Inflammatory macrophage treated with lipopolysaccharide for 1 hour (primary cell): ENCODE measurements at places on chromosomes 3 and 15.

DNA sequence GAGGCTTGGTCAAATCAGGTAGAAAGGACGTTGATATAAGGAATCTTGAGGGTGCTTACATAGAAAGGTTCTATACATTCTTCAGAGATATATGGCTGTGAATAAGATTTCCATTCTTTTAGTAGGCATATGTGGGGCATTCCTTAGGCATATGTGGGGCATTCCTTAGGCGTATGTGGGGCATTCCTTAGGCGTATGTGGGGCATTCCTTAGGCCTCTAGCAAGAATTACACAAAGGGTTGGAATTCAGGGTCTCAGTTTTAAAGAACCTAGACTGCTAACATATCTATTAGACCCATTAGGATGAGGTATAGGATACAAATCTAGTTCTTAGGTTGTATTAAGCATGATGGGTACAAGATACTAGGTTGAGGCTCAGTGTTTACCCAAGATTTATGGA lies 607.8 kb downstream of the SI start:
- no peak for DNase-seq

- no peak for DNase-seq
Measured at GRCh38 chr3:127421943-127422662, 134.3 kb upstream of the PRR20G start.

DNA sequence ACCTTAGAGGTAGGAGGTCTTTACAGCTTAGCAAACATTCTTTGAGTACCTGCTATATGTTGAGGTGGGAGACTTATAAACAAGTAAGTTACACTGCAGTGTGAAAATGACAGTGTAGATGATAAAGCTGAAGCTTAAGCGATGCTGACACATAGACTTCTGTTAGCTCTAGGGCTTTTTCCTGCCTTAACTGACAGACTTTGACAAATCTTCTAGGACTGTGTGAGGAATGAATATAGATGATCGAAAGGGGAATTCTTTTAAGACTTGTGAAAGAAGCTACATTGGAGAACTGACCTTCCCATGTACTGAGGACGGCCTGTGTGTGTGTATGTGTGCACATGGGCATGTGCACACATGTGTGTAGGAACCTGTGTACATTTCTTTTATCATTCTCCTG lies 22.7 kb downstream of the BOC start:
- no peak for DNase-seq

DNA sequence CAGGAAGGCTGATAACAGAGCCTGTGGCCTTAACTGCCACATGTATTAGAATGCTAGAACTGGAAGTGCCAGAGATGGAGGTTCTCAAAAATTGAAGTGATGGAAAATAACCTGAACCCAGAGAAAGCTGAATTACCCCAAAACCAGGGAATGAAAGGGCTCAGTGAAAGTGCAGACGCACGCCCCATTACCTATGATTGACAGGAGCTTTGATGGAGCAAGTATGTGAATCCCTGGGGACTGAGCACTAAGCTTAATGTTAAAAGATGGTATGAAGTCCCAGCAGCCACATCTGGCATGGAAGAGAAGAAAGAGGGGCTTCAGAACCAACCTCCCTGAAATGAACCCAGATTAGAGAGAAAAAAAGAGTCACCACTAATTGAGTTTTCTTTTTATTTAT lies 118.4 kb upstream of the FHIT start:
- DNase-seq: no peak

GRCh38 chr3:151871639-151872468 lies 1.6 kb upstream of the SUCNR1 start:
- DNase-seq: peak; percentile 99

DNA sequence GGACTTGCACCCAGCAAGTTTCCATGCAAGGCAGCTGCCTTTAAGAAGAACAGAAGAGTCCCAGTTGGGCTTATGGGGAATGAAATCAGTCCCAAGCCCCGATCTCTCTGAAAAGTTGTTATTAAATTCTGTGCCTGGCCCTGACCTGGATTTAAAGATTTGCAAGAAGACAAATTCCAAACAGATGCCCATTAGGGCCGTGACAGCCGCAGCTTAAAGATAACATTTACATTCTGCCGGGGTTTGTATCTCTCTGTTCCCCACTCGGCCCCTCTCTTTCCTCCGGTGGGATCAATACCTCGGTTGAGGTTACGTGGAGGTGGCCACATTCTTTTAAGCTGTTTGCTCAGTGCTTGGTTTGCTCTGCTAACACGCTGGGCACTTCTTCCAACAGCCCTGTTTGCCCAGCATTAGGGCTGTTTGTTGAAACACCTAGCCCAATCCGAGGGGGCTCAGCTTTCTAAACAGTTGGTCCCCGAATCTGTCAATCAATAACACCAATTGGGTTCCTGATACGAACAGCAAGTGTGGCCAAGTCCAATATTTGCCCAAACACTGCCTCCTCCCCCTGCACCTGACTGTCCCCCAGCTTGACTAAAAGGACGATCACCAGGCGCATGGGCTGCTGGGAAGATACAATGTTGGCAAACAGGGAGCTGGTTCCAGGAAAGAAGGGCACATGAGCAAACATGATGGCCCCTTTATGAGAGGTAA lies 108.6 kb downstream of the RPLP1 start:
- DNase-seq: no peak

DNA sequence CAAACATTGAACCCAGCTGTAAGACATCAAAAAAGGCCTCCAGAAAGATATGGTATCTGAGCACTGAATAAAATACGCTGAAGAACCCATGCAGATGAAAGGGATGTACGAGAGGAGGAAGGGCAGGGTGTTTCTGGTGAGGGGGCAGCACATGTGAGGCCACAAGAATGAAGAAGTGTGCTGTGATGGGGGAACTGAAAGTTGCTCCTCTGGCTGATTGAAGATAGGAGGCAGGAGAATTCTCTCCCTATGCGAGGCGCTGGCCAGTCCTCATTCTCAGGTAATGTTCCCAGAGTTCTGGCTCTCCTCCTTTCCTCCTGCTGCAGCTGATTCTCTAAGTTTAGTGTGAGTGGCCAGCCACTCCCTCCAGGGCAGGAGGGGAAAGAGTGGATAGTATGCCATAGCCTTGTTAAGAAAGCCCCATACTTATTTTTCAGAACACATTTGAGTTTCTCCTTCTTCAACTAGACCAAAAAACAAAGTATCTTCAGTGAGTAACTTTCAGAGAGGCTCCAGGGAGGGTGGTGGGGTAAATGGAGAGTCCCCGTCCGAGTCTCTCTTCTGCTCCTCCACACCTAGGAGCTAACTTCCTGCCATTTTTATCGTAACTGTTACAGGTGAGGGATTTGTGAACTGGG lies 26.9 kb upstream of the MYO1E start:
- peak; percentile 67 for DNase-seq

DNA sequence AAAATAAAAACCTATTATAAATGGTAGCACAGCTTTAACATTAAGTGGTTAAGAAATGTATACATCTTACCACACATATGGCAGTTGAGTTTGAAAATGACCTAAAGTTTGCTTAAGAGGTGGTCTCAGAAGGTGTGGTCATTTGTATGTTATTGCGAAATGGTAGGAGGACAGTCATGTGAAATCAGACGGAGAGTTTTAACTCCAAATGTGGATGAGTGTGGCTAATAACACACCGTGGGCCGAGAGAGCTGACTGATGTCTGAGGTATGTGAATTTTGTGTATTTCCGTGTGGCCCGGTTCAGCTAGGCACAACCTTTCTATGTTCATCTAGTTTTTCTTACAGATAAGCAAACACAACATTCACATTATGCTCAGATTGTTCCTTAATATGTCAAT lies 71.9 kb downstream of the ARNT2 start:
- DNase-seq: no peak

DNA sequence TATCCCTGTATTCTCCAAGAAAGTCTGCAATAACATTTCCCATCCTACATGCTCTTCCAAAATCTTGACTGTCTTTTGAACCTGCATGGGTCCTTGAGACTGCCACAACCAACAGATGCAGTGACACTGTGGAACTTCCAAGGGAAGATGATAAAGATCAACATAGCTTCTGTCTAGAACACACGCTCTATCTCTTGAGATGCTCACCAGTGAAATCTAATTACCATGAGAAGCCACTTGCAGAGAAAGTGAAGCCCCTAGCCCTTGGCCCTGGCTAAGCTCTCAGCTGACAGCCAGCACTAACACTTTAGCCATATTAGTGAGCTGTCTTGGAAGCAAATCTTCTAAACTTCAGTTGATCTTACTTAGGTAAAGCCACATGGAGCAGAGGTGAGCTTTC lies 36.6 kb downstream of the EOMES start:
- no peak for DNase-seq

DNA sequence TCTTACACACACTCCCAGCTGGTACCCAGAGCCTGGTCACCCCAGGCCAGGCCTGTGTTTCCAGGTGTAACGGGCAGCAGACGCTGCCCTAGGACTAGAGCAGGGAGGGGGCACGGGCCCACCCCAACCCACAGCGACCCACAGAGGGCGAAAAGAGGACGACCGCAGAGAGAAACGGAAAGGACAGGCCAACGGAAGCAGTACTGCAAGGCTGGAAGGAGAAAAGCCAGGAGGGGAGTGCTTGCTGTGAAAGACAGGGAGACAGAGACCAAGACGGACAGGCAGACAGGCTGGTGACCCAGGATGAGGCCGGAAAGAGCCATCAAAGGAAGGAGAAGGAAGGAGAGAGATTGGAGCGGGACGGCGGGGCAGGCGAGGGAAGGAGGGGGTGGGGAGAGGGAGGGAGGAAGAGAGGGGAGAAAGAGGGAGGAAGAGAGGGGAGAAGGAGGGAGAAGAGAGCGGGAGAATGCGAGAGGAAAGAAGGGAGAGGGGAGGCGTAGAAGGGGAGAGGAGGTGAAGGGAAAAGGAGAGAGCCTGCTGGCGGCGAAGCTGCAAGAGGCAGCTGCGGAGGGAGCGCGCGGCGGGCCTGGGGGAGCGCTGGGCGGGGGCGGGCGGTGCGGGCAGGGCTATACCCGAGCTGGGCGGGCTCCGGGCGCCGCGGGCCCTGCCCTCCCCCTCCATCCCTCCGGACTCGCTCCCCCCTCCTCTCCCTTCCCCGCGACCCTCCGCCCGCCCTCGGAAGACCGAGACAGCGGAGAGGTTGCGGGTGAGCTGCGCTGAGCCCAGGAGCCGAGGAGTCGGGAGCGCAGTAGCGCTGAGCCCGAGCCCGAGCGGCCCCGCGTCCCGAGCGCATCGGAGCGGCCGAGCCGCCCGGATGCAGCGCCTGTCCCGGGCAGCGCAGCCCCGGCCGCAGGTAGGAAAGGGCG lies at the start of gene SLC6A1:
Gene SLC6A1 (plus strand): TSS at position 732 of the 926 bp plus-strand sequence. CDS start 24,464 bp downstream, outside the sequence.
- no peak for DNase-seq

DNA sequence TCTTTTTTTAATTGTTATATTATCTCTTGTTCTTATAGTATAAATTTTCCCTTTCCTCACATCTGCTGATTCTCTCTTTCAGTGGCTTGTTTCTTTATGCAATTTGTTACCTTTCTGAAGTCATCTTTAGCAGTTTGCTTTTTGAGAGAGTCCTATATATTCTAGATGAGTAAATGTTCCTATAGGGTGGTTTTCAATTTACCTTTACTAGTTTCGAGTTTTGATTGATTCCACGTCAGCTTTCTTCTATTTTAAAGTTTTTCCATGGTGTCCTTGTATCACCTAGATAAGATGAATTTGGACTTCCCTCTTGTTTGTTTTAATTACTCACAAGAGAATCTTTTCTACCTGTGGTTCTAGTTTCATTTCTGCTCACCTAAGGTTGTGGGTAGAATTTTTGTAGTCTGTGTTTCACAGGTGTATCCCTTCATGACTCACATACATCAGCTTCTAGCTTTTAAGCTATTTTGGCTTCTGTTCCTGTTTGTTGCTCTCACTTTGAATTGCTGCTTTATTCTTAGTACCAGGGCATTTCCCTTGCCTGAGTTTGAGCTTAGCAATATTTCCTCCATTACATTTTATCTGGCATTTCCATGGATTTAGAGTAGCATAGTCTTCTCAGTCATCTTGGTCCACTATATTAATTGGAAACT lies 6.4 kb downstream of the TEX9 start:
- DNase-seq: no peak

GRCh38 chr3:165874663-165875489 lies 37.7 kb upstream of the BCHE start:
- DNase-seq: no peak

GRCh38 chr3:129233538-129233937 lies 15.9 kb upstream of the COPG1 start:
- peak; percentile 92 for DNase-seq

- no peak for DNase-seq
Measured at GRCh38 chr3:48859206-48859605, 11.5 kb upstream of the PRKAR2A start.

- no peak for DNase-seq
Measured at GRCh38 chr3:39285332-39285731, 5.5 kb upstream of the CX3CR1 start.

- DNase-seq: peak; percentile 68
Measured at GRCh38 chr3:111963424-111963823, 15.4 kb upstream of the ABHD10 start.

GRCh38 chr3:124292329-124292728 lies 300.4 kb upstream of the ROPN1 start:
- no peak for DNase-seq

DNA sequence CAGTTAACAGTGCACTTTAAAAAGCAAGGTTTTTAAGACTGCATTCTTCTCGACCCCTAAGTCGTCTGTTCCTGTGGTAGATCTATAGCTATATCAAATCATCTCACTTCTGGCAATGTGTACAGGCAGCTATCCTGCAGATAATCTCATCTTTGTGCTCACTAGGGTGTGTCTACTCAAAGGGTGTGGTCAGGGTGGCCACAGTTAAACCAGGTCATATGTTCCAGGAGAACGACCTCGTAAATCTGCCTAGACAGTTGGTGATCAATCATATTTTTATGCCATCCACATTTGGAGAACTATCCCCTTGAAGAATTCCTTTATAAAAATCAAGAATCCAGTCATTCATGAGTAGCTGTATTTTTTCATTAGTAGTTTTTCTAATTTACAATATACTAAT lies 3.0 kb downstream of the VEPH1 start:
- DNase-seq: no peak

DNA sequence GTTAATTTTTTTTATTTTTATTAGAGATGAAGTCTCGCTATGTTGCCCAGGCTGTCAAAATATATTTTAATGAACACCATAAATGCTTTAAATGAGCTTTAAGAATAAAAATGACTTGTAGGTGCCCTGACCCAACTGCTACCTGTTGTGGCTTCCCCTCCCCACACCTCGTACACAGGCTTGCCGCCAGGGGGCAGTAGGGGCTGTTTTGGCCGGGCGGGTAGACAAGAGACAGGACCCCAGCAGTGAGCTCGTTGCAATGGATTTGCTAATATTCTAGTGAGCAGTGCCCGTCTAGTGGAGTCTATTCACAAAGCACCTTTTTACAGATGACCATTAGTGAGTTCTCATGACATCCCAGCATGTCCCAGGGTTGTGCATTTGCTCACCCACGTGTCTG lies 418.1 kb downstream of the OCA2 start:
- no peak for DNase-seq
